ENCODE measurements at places on chromosomes 2 and 18. TPM values are rescaled to one million over a fixed set of nuclear protein-coding genes. Genes with fewer than 3 reads are reported as not detected.

DNA sequence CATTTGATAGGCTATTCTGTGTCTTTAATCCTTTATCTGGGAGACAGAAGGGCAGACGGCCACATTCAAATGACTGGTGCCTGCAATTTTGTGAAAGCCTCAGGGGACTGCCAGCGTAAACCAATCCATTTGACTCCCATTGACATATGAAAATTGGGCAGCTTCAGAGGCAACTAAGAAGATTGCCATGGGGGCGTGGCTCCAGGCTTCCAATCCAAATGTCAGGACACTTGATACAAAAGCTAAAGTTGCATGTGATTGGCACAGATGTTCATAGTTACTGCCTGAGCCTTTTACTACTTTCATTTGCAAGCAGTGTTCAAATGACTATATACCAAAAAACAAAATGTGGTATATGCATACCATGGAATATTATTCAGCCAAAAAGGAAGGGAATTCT, 42.0 kb downstream of the SPC25 start:
- DNase-seq = no peak
- no peaks in the 10 kb centered on the region for H3K27me3 ChIP-seq
- no peak overlapping the region for H3K4me3 ChIP-seq
- no peak overlapping the region for H3K27ac ChIP-seq
- H3K4me1 ChIP-seq = no peaks in the 10 kb centered on the region

- H3K4me1 ChIP-seq = peaks cover 52% of the 10 kb centered on the region
- DNase-seq = peak; percentile 69
- peak within 1 kb of the TSS; percentile 90 for H3K4me3 ChIP-seq
- peak within 1 kb of the TSS; percentile 82 for H3K27ac ChIP-seq
- peaks cover 27% of the 10 kb centered on the region for H3K36me3 ChIP-seq
- no peaks in the 10 kb centered on the region for H3K27me3 ChIP-seq
Measured at GRCh38 chr2:162073888-162074631, at the start of gene DPP4. TSS of gene DPP4 (minus strand) at chr2:162074215. CDS start at chr2:162073981, 234 bp downstream.

- H3K4me1 ChIP-seq = no peaks in the 10 kb centered on the region
- no peak for DNase-seq
- H3K27me3 ChIP-seq = no peaks in the 10 kb centered on the region
- H3K27ac ChIP-seq = no peak overlapping the region
- H3K4me3 ChIP-seq = no peak overlapping the region
Measured at GRCh38 chr18:29154758-29155725, 978.1 kb upstream of the CDH2 start.

DNA sequence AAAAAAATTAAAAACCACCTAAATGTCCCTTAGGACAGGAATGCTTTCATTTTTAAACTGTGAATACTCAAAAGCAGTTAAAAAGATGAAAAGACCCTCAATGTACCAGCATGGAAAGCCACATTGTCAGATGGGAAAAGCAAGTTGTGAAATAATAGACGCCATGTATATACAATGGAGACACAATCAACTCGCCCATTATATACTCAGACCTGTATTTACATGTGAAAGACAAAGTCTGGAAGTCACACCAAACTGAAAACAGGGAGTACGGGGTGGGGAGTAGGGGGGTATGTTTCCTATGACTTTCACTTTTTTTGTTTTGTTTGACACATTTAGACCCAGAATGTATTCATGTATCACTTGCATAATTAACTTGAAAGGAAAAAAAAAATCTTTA, 75.6 kb downstream of the CELF4 start:
- peaks cover 6% of the 10 kb centered on the region for H3K4me1 ChIP-seq
- no peaks in the 10 kb centered on the region for H3K36me3 ChIP-seq
- no peak overlapping the region for H3K27ac ChIP-seq

CAPN14 gene
- total RNA-seq = 0.39 TPM

DNA sequence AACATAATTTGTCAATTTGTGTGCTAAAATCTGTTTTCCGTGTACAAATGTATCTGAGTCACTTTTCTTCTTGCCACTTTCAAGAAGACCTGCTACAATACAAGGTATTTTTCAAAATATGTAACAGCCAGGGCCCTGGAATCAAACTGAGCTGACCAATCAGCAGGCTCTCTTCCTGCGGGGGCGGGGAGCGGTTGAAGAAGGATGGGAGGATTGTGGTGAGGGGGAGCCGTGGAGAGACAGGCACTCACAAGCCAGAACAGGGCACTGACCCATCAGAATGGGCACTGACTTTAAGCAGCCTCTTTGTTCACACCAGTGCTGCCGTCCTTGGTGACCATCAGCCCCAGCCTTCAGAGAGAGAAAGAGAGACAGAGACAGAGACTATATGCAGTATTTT, 40.6 kb upstream of the CCNYL1 start:
- H3K4me1 ChIP-seq = no peaks in the 10 kb centered on the region
- DNase-seq = no peak
- H3K27ac ChIP-seq = no peak overlapping the region
- peaks cover 2% of the 10 kb centered on the region for H3K27me3 ChIP-seq
- no peaks in the 10 kb centered on the region for H3K36me3 ChIP-seq
- no peak overlapping the region for H3K4me3 ChIP-seq

DNA sequence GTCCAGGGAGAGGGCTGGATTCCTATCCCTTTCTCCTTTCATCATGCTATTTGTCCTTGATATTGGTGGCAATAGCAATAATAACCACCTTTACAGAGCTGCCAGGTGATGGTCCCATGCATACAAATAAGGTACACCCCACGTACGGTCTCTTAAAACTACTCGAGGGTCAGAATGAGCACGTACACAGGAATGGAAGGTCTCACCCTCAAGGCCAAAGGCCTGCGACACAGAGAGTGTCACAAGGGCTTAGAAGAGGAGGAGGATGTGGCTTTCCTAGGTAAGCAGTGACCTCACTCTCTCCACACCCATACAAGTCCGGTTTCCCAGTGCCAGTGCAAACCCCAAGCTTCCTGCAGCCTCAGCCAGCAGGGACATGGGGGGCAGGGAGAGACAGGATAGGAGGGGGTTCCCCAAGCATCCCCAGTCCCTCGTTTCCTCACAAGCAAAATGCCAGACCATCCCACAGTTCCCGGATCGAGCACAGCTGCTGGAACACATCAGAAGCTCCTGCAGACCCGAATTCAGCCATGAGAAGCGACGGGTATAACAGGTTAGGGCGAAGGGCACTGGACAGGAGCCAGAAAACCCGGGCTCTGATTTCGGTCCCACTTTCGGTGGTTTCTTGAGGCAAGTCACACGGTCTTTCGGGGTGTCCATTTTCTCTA, 49.2 kb downstream of the PLB1 start:
- H3K36me3 ChIP-seq = no peaks in the 10 kb centered on the region
- DNase-seq = peak; percentile 62
- no peaks in the 10 kb centered on the region for H3K27me3 ChIP-seq
- no peak overlapping the region for H3K4me3 ChIP-seq
- H3K4me1 ChIP-seq = peaks cover 33% of the 10 kb centered on the region

EIF5B gene
- 72.0 TPM for total RNA-seq

DNA sequence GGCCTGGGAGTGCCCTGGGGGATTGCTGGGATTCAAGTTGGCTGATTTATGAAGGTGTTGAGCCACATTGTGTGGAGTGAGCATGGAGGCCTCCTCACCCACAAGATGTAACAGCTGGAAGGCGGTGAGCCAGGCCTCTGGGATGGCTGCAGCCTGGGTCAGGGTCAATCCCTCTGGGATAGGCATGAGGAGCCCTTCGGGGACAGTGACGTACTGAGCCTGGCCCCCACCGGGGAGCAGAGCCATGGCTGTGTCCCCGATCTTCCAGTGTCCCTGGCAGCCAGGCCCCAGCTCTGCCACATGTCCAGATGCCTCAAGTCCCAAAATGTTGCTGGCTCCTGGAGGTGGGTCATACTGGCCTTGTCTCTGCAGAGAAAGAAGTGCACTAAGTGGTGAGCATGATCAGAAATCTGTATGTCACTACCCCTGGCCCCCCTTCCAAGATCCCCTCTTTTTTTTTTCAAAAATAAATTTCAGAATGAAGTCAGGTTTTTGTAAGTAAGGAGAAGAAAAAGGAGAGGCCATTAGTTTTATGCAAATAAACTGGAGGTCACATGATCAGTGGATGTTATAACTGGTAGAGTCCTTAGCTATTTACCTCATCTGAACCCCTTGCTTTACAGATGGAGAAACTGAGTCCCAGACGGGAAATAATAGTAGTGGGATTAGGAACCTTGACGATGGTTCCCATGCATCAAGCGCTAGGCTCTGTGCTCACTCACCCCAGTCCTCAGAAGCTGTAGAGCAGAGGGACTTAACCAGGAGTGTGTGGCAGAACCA, 1.7 kb downstream of the TP53I3 start:
- peak overlapping the region; percentile 81 for H3K4me3 ChIP-seq
- peaks cover 14% of the 10 kb centered on the region for H3K4me1 ChIP-seq
- peaks cover 2% of the 10 kb centered on the region for H3K36me3 ChIP-seq
- no peak overlapping the region for H3K27ac ChIP-seq
- no peaks in the 10 kb centered on the region for H3K27me3 ChIP-seq
- DNase-seq = no peak

- H3K36me3 ChIP-seq = no peaks in the 10 kb centered on the region
- DNase-seq = no peak
- no peak overlapping the region for H3K4me3 ChIP-seq
- H3K4me1 ChIP-seq = no peaks in the 10 kb centered on the region
- no peak overlapping the region for H3K27ac ChIP-seq
- H3K27me3 ChIP-seq = no peaks in the 10 kb centered on the region
Measured at GRCh38 chr2:134845719-134846118, 7.3 kb downstream of the ACMSD start.

GRCh38 chr2:96664366-96664925, 21.9 kb downstream of the FER1L5 start:
- H3K36me3 ChIP-seq = no peaks in the 10 kb centered on the region
- DNase-seq = no peak
- no peak overlapping the region for H3K4me3 ChIP-seq
- no peaks in the 10 kb centered on the region for H3K27me3 ChIP-seq
- H3K4me1 ChIP-seq = no peaks in the 10 kb centered on the region
- H3K27ac ChIP-seq = no peak overlapping the region

- H3K27ac ChIP-seq = no peak overlapping the region
- peaks cover 10% of the 10 kb centered on the region for H3K4me1 ChIP-seq
- no peaks in the 10 kb centered on the region for H3K36me3 ChIP-seq
- no peak overlapping the region for H3K4me3 ChIP-seq
- DNase-seq = peak; percentile 25
Measured at GRCh38 chr2:44098050-44098449, 70.6 kb upstream of the PPM1B start.

DNA sequence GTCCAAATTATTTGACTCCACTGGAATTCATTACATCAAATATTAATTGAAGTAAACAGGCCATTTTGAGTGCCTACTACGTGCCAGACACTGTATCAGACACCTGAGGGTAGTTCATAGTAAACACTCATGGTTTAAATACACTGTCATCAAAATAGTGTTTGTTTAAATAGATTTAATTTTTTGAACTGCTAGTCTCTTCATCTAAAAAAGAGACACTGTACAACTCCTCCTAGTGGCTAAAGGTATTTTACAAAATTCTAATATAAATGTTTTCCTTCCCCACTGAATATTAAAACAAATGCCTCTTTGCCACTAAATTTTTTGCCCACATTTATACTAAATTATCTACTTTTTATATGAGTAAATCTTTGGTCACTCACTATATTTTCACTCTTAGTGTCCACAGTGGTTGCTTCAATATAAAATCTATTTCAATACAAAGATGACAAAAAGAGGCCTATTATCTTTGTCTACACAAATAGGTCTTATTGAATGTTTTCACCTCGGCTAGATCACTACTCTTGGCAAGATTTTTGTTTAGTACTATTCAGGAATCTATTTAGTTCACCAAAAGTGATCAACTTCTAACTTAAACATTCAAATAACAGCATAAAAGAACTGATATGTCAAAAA, 122.1 kb downstream of the TMEM247 start:
- no peaks in the 10 kb centered on the region for H3K4me1 ChIP-seq
- H3K27ac ChIP-seq = no peak overlapping the region
- no peak overlapping the region for H3K4me3 ChIP-seq
- H3K36me3 ChIP-seq = no peaks in the 10 kb centered on the region
- H3K27me3 ChIP-seq = no peaks in the 10 kb centered on the region
- no peak for DNase-seq

CRYBA2 gene
- total RNA-seq = not detected

DNA sequence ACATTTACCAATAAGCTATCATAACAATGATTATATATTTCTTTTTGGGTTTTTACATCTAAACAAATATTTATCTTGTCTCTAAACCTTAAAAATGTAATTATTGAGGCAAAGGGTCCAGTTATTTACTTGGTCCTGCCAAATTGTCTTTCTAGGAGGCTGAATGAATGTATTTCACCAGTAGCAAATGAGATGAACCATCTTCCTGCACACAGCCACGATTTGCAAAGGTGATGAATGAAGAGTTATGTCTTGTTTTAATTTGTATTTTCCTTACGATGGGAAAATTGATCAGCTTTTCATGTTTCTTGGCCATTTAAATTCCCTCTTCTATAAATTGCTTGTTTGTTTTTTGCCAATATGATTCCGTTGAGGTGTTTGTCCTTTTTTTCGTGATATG, 1.4 kb downstream of the SP100 start:
- H3K4me1 ChIP-seq = peaks cover 68% of the 10 kb centered on the region
- H3K36me3 ChIP-seq = peaks cover 36% of the 10 kb centered on the region
- DNase-seq = no peak
- no peaks in the 10 kb centered on the region for H3K27me3 ChIP-seq

DNA sequence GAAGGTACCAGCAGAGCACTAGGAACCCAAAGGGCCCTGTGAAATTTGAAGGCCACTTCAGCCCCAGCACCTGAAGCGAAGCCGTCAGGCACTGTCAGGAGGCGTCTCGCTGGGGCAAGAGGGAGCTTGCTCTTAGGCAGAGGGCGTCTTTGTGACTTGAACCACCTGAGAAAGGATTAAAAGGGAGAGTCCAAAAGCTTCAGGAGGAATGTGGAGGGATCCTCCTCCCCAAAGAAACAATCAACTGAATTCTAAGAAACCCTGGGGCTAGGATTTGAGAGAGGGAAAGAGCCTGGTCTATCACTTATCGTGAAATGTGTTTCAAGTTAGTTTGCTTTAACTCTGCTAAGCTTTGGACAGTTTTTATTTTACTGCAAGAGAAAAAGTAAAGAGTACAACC, 324.9 kb upstream of the SOX11 start:
- no peak overlapping the region for H3K27ac ChIP-seq
- no peaks in the 10 kb centered on the region for H3K27me3 ChIP-seq
- DNase-seq = no peak
- no peaks in the 10 kb centered on the region for H3K4me1 ChIP-seq
- H3K4me3 ChIP-seq = no peak overlapping the region

Data from activated CD4-positive, alpha-beta memory T cell treated with anti-CD3 and anti-CD28 coated beads for 36 hours (primary cell).